EL (cell line): ENCODE measurements at places on chromosomes 3 and 15.

DNA sequence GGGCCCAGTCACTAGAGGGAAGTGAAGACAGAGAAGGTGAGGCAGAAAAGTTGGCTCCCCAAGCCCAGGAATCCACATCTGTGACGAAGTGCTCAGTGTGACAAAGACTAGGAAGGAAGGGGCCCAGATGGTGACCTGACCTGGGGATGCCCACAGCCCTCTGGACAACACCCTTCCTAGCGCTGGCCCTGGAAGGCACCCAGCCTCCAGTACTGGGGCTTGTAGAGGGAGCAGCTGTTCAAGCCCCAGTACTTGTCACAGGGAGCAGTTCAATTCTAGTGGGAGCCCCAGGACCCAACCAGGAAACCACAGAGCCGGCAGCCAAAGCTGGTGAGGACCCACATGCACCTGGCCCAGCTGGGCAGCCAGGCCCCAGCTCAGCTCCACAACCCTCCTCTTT, 190.8 kb downstream of the XXYLT1 start:
- DNase-seq = no peak

- DNase-seq = peak; percentile 80
Observed at GRCh38 chr3:112043621-112044201, 9.2 kb downstream of the TMPRSS7 start.

DNA sequence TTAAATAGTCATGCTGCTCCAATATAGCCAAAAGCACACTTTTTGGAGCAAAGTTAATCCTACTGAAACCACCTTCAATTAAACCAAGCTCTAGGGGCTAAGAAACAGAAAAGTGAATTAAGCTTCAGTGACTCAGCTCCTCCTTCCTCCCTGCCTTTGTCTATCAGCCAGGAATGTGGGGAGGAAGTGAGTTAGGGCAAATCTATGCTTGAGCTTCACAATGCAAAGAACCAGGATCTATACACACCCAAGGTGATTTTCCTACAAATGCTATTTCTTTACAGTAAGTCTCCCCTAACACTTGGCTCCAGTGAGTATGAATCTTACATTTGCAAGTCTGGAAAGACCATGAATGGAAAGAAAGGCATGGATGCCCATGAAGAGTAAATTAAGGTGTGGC, 212.1 kb downstream of the P3H2 start:
- peak; percentile 83 for DNase-seq

DNA sequence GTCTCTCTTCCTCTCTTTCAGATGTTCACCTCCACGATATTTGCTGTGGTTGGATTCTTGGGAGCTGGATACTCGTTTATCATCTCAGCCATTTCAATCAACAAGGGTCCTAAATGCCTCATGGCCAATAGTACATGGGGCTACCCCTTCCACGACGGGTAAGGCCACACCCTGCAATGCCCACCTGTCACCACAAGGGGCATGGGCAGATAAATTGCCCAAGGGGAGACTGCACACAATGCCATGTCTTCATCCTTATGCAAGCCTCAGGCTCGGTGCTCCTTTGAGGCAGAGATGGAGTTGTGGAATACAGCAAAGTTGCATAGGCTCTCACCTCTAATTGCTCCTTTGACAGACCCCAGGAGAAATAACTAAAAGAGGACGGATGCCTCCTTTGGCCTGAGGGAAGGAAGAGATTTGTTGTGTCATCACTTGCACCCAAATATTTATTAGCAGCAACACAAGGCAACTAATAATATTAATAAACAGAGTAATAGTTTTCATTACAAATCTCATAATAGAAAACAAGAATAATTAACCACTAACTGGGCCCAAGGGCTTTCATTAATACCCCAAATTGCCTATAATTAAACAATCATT, 13.2 kb downstream of the TM4SF4 start:
- no peak for DNase-seq

DNA sequence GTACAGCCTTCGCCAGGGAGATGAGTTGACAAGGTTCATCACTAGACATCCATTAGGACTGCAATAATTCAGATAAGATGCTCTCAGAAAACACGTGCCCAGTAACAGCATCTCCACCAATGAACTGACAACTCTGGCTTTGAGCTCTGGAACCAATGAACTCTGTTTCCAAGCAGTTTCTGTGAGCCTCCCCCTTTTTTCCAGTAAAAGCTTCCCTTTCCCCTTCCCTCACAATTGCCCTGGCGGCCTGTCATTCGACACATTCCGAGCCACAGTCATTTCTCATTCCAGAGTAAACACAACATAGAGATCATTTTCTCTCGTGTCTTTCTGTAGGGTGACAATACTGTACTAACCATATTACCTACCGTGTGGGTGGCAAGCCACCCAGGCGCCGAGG, 3.6 kb downstream of the PLA2G4D start:
- DNase-seq = no peak

DNA sequence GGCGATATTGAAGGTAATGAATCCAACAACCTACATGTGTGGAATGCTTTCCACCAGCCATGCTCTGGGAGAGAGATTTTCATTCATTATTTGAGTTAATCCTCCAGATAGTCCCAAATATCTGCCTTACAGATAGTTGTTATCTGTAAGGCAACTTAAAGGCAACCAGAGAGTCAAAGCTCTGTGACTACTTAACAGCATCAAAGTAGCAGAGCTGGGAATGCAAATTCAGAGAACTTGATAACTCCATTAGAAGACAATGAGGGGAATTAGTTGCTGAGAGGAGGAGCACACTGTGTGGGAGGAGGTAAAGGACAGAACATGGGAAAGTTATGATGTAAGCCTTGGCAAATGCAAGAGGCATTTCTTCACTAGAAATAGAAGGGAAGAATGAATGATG, 10.5 kb upstream of the CRBN start:
- no peak for DNase-seq

- DNase-seq = no peak
Observed at GRCh38 chr3:71225951-71226564, 357.5 kb downstream of the FOXP1 start.

- peak; percentile 34 for DNase-seq
Observed at GRCh38 chr3:136621628-136622027, 130.6 kb downstream of the STAG1 start.

DNA sequence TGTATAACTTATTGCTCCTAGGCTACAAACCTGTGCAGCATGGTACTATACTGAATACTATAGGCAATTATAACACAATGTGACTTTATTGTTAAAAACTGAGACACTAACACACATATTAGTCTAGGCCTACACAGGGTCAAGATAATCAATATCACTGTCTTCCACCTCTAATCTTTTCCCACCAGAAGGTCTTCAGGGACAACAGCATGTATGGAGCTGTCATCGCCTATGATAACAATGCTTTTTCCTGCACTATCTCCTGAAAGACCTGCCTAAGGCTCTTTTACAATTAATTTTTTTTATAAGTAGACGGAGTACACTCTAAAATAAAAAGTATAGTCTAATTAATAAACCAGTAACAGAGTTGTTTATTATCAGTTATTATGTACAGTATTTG, 60.9 kb downstream of the LRRC28 start:
- DNase-seq = no peak

DNA sequence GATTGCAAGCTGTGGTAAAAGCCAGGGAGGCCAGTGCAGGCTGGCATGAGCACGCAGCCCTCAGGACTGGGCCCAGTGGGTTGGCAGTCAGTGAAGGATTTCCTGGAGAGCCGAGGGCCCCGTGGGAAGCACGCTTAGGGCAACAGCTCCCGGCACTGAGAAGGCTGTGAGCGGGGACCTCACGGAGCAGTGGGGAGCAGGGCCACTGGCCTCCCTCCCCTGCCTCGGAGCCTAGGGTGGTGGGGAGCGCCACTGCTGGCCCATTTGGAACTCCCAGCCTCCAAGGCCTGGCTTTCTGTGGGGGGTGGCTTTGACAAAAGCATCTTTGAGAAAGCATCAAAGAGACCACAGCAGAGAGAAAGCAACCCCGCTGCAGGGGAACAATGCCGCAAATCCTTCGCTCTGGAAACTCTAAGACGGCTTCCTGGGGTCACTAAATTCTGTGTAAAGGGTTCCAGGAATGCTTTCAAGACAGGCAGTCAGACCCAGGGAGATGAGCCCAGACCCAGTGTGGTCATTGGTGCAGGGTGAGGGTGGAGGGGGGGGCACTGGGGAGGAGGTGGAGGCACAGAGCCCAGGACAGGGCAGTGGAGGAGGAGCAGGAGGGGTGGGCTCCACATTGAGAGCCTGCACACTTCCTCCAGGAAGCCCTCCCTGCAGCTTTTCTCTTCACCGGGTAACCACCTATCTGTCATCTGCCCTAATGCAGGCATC, 9.5 kb upstream of the APBA2 start:
- DNase-seq = no peak

DNA sequence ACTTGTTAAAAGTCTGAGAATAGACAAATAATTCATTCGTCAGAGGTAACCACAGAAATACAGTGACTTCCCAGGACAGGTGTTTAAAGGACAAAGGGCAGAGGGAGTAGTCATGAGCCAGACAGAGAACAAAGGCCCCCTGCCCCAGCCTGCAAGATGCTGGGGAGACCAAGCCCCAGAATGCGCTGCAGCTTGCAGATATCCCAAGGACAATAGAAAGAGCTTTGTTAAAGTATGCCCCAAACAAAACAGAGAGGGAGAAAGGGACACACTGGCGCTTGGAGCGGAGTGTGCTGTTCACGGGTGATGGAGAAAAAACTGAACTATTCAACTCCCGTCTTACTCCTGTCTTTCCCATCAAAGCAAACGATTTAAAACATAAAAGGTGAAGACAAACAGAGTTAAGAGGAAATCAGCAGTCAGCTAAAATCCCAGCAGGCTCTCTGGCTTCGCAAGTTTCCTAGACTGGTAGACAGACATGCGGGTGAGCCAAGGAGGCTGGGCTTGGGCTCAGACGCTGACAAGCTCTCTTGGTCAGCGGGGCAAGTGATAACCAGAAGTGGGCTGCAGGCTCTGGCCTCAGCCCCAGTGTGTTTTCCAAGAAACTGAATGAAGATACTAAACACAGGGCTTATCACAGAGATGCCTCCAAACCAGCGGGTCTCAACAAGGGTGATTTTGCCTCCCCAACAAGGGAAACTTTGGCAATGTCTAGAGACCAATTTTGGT, 130.1 kb downstream of the UACA start:
- no peak for DNase-seq

GRCh38 chr15:37903919-37904625, 30.4 kb upstream of the TMCO5A start:
- DNase-seq = no peak

DNA sequence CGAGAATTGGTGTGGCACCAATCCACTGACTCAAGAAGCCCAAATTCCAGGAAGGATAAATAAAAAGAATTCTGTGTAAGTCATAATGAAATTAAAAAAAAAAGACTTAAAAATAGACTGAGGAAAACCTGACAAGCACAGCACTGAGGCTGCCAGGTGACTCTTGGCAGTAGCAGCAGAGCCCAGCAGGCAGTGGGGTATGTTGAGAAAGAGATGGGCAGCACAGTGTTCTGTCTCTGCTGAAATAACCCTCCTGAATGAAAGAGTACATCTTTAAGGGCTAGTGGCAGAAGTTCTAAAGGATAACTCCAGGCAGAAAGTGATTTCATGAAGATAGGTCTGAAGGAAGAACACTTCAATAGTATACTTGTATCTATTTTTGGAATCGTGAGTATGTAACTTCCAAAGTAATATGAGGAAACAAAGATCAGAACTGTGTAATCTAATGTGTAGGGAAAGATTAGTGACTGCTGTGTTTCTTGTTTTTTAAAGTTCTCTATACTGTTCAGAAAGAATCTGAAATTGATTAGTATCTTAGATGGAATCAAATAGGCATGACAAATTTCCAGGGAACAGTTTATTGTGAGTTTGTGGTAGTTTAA, 75.9 kb downstream of the RAB7A start:
- DNase-seq = no peak

DNA sequence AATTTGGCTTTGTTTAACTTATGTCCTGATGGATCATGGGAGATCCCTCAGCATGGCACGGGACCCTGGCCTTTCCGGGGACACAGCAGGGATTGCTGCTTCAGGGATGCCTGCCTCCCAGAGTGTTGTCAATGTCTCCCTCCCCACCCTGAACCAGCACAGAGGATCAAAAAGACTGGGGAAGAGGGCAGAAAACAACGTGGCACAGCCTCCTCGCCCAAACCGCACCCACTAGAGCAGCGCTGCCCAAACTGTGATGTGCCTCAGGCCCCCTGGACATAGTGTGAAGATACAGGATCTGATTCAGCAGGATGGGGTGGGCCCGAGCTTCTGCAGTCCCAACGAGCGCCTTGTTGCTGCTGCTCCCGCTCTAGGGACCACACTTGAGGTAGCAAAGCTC, 34.5 kb downstream of the SLC6A20 start:
- DNase-seq = no peak

DNA sequence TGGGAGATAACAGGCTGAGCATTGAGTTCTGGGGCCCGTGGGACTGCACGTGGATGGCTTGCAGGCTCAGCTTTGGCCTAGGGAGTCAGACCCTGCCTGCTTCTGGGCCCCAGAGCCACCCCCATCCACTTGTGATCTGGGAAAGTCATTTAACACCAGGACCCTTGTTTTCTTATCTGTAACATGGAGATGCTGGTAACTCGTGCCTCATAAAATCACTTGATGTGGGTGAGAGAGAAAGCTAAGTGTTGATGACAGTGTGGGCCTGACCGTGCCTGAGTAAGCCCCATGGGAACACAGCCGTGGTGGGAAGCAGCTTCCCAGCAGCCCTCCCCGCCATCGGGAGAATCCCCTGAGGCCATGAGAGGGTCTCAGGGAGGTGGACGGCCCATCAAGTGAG, 378.1 kb downstream of the GABRB3 start:
- no peak for DNase-seq
